ENCODE measurements at places on chromosomes 16 and 17.

DNA sequence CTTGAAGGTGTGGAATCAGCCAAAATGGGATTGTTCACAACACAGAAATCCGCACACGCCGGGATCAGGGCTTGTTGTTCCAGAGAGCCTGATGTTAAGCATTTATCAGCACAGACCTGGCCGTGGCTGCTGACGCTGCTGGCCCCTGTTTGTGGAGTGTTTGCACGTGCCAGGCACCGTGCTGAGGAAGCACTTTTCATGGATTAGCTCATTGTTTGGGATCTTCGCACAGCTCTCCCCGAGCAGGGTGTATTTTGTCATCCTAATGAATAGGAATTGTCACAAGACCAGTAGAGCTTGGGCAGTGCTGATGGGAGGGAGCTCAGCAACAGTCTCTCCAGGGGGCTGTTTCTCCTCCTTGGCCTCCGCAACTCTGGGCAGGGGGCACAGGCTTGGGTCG lies 160.4 kb upstream of the PLCG2 start:
- no peak for DNase-seq

DNA sequence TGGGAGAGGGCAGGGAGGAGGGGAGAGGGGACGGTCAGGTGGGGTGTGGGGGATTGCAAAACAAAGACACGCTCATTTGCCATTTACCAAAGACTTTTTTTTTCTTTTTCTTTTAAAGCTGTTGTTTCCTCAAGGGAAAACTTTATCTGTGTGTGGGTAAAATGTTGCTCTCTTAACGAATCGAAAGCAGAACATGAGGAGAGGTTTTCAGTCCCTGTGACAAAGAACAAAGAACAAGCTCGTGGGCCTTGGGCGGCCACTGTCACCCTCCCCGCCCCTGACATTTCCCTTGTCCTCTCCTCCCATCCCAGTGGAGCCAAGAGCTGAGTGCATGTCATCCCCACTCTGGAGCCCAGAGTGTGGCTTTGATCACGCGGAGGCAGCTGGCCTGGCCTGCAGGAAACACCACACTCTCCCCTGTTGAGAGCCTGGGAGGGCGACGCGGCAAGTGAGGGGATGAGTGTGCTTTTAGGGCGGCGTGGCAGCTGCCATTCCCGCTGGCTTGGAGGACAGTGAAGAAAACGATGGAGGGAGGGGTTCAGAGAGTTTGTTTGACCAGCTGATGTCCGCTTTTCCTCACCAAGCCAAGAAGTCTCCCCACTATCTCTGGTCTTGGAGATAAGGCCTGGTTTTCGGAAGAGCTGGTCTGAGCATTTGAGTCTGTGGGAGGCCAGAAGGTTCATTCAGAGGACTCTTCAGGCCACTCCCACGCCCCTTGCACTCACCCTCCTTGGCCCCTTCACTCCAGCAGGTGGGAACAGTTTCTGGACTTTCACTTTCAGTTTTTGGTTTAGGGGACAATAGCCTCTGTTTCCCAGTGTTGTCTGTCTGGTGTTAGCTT lies 11.4 kb downstream of the CCR7 start:
- no peak for DNase-seq

- no peak for DNase-seq
These were observed 22.5 kb downstream of the HEATR3 start for GRCh38 chr16:50088302-50088701.

GRCh38 chr17:71055128-71055527 lies 885.8 kb downstream of the KCNJ2 start:
- DNase-seq = no peak

- no peak for DNase-seq
These were observed 27.5 kb upstream of the CDH15 start for GRCh38 chr16:89143911-89144675.

- no peak for DNase-seq
These were observed 6.6 kb upstream of the KCTD5 start for GRCh38 chr16:2675714-2676113.

GRCh38 chr16:48963306-48963705 lies 318.3 kb downstream of the CBLN1 start:
- no peak for DNase-seq

DNA sequence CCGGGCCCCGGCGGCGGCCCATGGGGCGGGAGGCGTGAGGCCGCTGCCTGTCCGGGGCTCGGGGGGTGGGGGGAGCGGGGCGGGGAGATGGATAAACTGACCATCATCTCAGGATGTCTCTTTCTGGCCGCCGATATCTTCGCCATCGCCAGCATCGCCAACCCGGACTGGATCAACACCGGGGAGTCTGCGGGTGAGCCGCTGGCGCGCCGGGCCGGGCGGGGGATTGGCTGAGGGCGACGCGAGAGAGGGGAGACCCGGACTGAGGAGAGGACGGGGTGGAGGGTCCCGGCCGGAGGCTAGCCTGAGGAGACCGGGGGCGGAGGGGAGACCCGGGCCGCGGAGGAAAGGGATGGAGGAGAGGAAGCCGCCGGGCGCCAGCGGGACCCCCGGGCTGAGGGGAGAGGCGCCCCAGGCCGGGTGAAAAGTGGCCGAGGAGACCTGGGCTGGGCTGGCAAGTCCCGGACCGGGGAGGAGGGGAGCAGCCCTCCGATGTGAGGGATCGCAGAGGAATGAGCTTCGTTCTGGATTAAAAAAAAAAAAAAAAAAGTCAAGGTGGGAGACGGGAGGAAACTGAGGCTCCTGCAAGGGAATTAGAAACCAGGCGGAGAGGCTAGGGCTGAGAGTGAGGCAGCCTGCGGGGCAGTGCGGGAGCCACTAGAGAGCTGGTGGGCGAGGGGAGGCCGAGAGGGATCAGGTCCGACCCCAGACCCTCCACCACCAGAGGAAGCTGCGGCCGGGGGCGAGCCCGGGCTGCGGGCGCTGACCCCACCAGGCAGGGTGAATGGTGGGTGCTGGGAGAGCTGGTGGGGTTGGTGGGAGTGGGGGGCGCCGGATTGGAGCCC lies 526 bp downstream of the MOSMO start:
- no peak for DNase-seq

DNA sequence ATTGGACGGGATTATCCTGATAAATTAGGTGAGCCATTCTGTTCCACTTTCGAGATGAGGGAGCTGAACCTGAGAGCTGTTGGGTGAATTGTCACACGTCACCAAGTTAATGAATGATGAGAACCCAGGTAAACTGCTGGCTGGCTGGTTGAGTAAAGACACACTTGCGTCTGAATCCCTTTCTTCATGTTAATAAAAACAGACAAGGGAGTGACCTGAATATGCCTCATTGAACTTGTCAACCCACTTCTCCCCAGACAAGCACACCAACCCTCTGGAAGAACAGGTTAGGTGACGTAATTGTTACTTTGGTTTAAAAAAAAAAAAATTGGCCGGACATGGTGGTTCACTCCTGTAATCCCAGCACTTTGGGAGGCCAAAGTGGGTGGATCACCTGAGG lies 400.9 kb upstream of the CDH5 start:
- DNase-seq = no peak

GRCh38 chr17:2214929-2215615 lies 88.5 kb downstream of the SMG6 start:
- no peak for DNase-seq

- no peak for DNase-seq
These were observed 198.0 kb upstream of the MPHOSPH6 start for GRCh38 chr16:82368041-82368440.

DNA sequence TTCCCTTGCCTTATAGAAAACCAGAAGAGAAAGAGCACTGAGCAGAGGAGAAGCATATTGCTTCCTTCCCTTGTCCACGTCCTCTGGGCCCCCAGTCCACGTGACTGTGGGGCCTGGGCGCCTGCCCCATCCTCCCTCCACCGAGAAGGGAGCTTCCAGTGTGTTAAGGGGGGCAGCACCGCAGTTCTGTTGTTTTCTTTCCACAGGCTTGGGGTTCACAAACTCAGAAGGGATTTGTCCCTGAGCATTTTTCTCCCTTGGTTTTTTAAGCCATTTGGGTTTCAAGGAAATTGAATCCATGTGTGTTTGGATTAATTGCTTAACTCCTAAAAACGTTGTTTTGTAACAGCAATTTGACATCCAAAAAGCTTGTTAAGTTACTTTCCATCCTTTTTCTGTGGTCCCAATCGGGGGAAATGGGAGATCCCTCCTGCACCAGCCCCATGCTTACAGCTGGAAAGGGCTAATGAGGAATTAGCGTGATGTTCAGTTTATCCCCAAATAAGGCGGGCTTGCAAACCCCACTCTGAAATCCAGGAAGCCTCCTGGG lies 347.5 kb upstream of the TNRC6C start:
- no peak for DNase-seq

- DNase-seq = no peak
These were observed 52.5 kb downstream of the BANP start for GRCh38 chr16:88003736-88004135.

DNA sequence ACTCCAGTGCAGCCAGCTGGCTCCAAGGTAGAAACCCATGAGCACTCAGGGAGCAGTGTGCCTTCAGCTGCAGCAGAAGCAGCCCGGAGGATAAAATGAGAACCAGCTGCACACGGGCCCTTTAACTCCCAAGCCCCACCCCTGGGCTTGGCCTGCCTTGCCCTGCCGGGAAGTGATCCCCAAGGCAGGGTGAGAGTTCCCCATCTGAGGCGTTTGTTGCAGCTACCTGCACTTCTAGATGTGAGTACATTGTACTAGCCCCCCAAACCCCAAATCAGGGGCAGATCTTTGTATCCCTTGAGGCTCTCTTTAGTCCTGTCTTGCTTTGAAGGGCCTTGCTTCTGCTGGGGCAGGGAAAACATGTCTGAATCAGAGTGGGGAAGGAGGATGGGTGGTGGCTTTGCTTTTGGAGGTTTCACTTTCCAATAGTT lies at the start of gene MVP:
Gene MVP, plus strand, starts transcription at position 192 of the 431 bp plus-strand sequence. CDS start 10,088 bp downstream, outside the sequence.
- DNase-seq = peak; percentile 66

DNA sequence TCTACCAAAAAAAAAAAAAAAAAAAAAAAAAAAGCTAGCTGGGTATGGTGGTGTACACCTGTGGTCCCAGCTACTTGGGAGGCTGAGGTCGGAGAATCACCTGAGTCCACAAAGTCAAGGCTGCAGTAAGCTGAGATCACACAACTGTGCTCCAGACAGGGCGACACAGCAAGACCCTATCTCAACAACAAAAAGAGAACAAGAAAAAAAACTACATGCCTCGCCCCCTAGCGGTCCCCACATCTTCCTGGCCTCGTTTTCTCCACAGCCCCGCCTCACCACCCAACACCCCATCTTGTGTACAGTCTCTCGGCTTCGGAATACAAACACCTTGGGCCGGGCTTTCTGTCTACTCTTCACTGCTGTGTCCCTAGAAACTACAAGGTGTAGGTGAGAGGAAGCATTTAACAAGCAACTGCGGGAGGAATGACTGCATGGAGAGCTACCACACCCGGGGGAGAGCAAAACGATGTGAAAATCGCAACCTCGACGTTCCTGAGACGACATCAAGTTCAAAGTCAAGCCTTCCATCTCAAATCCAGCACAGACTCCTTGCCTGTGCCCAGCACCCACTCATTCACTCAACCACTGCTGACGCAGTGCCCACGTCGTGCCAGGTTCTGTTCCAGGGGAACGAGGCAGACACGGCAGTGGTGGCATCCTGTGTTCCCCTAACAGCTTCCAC lies 9.0 kb downstream of the NTAN1 start:
- DNase-seq = no peak

DNA sequence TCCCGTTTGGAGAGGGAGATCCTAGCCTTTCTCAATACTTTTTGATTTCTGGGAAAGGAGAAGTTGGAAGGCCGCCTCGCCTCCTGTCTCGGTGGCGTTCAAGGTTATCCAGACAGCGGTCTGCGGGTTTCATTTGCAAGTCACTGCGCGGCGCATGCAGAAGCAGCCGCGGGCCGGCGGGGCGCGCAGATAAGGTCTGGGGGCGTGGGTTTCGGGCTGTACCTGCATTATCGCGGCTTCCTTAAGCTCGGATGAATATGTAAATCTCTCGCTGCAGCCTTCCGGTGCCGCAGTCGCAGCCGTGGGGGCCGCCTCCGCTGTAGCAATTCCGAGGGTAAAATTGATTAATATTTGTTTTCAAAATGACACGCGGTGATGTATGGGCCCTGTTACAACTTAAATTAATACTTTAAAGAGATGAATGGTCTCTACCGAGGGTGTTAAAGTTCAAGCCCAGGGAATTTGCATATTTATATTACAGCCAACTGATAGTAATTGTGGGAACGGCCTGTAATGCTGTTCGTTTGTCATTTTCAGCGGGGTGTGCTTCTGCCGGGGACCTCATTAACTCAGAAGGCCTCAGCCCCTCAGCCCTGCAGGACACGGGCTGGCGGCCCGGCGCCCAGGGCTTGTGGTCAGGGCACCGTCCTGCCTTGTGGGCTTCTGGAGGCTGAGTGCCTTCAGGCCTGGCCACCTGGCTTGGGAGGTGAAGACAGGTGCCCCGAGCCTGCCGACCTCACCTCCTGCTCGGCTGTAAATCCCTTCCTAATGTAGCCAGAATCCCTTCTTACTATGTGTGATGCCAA lies 99.4 kb downstream of the CYLD start:
- no peak for DNase-seq

GRCh38 chr17:81261582-81262336 lies 22.6 kb downstream of the NDUFAF8 start:
- DNase-seq = no peak

- DNase-seq = peak; percentile 50
These were observed at the start of gene MILR1 for GRCh38 chr17:64448665-64449512. MILR1 (plus strand) TSS chr17:64449115; CDS start chr17:64449169, 54 bp downstream.

Measured in GM20000 (cell line).